Stimulated activated naive CD4-positive, alpha-beta T cell treated with Interleukin-2 at 50 U/mL for 16 hours (primary cell): ENCODE measurements at places on chromosomes 2 and 18.

GRCh38 chr2:86186431-86186830 lies 8.8 kb downstream of the IMMT start:
- no peak for DNase-seq

- no peak for DNase-seq
Observed at GRCh38 chr2:98795891-98796676, 65.2 kb upstream of the MGAT4A start.

DNA sequence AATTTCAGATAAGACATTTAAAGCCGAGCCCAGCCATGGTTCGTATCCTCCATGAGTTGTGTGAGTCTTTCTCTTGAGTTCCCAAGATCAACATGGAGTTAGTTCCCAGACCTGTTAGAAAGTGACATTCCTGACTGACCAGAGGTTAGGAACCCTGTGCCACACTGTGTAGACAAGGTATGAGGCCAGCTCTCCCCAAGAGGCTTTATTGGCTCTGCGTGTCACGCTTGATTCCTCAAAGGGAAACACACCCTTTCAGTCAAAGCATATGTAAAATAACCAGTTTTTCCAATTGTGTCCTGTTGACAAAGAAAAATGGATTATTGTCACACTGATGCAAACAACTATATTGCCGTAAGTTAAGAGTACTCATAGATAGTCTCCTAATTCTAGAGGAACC lies 1.2 kb downstream of the SULT1C3 start:
- no peak for DNase-seq

GRCh38 chr18:840516-840915 lies 28.5 kb upstream of the YES1 start:
- DNase-seq = no peak

DNA sequence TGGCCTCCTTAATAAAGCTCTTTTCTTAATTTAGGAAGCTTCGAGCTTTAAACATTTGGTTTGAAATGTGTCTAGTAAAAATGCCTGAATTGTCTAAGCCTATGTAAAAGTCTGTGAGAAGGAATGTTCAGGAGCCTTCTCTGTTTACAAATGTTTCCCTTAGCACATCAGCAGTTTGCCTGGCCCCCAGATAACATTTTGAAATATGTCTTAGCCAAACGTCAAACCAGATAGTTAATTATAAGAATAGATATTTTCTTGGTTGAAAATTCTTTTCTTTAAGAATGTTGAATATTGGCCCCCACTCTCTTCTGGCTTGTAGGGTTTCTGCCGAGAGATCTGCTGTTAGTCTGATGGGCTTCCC lies 498.6 kb downstream of the CCDC85A start:
- DNase-seq = no peak

DNA sequence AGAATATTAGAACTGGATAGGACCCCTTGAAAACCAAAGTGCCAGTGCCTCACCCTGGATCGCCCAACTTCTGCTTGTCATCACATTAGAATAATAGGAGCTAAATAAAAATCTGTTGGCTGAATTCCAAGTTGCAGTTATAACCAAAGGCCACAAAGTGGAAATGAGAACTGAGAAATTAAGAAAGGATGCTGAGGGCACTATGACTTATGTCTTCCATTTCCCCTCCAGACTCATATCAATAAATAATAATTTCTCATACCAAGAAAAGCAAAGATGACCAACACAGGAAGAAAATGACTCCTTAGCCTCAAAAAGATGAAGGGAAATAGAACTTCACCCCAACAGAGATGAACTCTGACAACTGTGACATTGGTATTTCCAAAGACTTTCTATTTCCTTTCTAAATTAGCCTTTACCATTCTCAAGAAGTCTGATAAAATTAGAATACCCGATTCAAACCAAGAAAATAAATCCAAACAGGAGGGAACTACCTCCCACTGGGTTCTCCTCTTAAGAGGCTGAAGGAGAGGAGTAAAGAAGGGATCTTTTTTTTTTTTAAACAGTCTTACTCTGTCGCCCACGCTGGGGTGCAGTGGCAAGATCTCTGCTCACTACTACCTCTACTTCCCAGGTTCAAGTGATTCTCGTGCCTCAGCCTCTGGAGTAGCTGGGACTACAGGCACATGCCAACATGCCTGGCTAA lies 46.5 kb upstream of the EPG5 start:
- no peak for DNase-seq

- no peak for DNase-seq
Observed at GRCh38 chr2:188495969-188496431, 204.3 kb downstream of the GULP1 start.

DNA sequence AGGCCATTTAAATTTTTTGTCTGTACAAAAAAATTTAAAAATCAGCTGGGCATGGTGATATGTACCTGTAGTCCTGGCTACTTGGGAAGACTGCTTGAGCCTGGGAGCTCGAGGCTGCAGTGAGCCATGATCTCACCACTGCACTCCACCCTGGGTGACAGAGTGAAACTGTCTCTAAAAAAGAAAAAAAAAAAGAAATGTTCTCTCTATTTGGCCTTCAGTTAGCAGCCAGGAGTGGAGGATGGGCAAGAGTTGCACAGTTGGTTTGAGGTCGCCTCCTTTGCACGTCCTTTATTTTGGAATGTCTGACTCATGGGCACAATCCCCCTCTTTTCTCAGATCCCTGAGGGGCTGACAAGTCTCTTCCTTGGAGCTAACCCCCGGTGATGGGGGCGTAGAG lies 26.3 kb downstream of the ITM2C start:
- no peak for DNase-seq

DNA sequence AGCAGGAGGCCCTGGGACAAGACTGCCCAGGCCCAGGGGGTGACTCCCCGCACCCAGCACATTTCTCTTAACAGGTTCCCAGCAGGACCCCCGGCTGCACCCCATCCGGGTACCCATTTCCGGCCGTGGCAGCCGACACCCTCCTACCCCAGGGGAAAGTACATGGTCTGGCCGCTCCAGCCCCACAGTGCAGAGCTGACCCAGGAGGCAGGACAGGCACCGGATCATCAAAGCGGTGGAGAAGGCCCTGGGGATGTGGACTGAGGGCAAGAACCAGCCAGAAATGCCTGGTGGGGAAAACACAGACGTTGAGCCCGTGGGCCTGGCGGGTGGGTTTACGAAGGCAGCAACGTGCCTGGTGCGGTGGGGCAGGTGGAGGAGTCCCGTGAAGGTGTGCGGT lies 79.5 kb upstream of the GPC1 start:
- DNase-seq = no peak

- no peak for DNase-seq
Observed at GRCh38 chr2:85999061-85999831, 106.4 kb downstream of the POLR1A start.

DNA sequence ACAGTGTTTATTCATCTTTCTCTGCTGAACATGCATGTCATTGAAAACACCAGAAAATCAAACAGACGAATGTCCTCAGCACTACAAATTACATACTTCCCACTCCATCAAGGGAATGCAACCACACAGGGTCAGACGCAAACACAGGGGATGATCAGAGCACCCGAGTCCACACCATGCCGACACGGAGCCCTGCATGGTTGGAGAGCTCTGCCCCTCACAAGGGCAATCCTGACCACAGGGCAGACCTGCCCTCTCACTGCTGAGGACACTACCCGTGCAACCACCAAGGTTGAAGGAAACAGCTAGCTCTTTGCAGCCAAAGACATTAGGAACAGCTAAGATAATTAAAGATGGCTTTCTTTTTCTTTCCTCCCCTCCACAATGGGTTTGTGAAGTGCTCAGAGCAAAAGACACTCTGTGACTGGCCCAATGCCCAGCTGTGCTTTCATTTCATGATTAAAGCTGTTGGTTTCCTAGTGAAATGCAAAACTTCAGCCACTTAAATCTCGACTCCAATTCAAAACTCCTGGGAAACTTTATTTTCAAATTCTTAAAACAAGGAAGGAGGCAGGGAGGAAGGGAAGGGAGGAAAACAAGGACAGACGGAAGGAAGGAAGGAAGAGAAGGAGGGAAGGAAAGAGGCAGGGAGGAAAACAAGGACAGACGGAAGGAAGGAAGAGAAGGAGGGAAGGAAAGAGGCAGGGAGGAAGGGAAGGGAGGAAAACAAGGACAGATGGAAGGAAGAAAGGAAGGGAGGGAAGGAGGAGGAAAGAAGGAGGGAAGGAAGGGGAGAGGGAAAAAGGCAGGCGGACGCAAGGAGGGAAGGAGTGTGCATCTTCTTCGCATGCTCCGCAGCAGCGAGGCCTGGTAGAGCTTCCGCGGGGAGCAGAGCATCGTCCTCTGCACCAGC lies 65.8 kb downstream of the NDUFA10 start:
- DNase-seq = no peak

DNA sequence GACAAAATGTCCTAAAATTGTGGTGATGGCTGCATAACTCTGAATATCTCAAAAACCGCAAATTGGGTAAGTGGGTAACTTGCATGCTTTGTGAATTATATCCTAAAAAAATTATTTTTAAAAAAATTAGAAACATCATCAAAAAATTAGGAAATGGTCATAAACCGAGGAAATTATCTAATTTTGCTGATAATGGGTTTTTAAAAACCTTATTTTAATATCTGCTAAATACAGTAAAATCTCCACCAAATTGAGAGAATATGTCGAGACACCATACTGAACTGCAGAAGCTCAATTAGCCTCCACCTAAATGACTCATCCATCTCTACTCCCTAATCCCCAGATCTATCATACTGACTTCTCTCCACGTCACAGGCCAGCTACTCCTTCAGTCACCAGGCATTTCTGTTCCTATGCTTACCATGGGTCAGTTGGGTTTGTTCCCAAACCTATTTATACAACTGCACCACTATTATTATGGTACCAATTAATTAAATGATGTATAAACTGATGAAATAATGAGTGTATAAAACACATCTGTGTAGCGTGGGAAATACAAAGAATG lies 36.1 kb downstream of the SPIRE1 start:
- DNase-seq = no peak

GRCh38 chr2:156649596-156649995 lies 213.4 kb downstream of the GPD2 start:
- DNase-seq = no peak

DNA sequence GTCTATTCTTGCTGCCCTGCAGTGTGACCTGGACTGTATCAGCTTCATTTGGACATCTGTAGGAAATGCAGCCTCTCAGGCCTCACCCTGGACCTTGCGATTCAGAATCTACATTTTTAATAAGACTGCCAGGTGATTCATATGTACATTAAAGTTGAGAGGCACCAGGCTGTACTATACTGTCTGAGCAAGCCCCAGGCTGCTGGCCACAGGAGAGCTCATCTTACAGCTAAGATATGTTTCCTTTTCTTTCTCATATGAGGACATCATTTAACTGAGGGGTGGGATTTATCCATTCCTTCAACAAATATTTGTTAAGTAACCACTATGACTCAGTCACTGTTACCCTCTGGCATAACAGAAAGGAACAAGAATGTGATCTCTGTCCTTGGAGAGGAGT lies 78.2 kb upstream of the GCFC2 start:
- no peak for DNase-seq

- DNase-seq = no peak
Observed at GRCh38 chr2:8761529-8762164, 75.8 kb downstream of the KIDINS220 start.

GRCh38 chr2:19775315-19775714 lies 126.5 kb downstream of the TTC32 start:
- no peak for DNase-seq

DNA sequence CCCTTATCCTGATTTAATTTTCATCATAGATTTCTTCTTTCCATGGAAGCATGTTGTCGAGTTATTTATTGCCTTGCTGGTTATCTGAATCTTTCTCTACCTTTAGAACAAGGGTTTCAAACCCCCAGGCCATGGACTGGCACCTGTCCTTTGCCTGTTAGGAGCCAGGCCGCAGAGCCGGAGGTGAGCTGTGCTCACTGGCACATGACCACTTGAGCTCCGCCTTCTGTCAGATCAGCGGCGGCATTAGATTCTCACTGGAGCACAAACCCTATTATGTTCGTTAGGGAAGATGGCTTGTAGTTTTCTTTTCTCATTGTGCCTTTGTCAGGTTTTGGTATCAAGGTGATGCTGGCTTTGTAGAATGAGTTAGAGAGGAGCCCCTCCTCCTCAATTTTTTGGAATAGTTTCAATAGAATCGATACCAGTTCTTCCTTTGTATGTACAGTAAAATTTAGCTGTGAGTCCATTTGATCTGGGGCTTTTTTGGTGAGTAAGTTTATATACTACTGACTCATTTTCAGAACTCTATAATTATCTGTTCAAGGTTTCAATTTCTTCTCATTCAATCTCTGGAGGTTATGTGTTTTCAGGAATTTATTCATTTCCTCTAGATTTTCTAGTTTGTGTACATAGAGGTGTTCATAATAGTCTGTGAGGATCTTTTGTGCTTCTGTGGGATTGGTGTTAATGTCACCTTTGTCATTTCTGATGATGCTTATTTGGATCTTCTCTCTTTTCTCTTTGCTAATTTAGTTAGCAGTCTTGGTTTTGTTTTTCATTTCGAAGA lies 668.0 kb upstream of the FAM98A start:
- DNase-seq = no peak

DNA sequence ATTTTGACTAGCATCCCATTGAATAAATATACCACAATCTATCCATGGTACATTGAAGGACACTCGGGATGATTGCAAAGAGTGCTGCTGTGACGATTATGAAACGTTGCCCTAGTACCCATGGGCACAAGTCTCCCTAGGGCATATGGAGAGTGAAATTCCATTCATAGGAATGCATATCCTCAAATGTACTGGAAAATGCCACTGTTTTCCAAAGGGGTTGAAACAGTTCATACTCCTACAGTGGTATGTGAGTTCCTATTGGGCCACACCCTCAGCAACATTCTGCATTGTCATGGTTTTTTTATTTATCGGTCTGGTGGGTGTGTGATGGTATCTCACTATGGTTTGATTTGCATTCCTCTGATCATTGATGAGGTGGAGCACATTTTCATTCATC lies 130.6 kb downstream of the TWIST2 start:
- DNase-seq = no peak

DNA sequence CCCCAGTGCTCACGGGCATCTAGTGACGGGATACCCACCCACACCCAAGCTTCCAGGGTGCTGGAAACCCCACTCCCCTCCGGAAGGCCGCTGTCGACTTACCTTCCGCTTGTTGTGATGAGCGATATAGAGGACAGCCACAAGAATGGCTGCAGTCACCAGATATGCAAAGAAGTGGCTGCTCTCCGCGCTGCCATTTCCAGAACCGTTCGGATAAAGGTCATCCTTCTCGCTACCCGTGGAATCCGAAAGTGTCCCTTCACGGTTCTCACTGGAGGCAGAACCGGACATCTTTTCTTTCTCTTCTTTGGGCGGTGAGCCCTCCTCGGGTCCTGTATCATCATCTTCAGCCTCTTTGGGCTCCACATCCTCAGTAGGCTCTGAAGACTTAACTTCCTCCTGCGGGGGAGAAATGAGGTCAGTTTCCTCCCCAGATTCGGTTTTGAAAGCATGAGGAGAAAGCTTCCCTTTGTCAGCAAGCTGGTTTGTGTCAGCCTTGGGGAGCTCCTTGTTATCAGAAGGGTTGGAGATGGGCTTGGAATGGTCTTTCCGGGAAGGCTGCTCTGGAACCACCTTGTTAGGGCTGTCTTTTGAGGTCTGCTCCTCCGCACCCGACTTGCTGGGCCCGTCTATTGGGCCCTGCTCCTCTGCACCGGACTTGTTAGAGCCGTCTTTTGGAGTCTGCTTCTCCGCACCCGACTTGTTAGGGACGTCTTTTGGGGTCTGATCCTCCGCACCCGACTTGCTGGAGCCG lies 1.2 kb downstream of the TGOLN2 start:
- peak; percentile 40 for DNase-seq
